CD4-positive, alpha-beta T cell treated with Interleukin-2 at 100 ng/mL for 4 hours (primary cell): ENCODE measurements at places on chromosomes 4 and X.

DNA sequence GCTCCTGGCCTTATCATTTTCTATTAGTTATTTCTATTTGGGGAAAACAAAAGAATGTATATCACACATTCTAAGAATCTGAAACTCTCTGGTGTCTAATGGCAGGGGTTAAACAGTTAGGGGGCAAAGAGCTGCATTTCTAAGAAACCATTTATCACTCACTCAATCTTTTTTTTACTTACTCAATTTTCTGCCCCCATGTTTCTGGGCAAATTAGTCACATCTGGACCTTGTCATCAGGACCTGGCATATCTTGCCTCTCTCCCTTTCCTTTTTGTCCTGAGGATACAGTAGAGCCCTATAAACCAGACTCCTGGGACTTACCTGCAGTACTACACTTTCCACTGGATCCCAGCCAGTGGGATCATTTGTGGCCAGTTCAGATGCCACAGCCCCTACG, 89.1 kb downstream of the ANXA3 start:
- no peak for DNase-seq

GRCh38 chrX:126557151-126557550, 4.5 kb upstream of the DCAF12L1 start:
- DNase-seq = no peak

GRCh38 chrX:69320116-69320515, 154.9 kb upstream of the PJA1 start:
- DNase-seq = no peak

GRCh38 chr4:81756973-81757372, 285.3 kb upstream of the RASGEF1B start:
- no peak for DNase-seq

GRCh38 chrX:23773601-23774175, 9.3 kb upstream of the SAT1 start:
- DNase-seq = peak; percentile 76

- DNase-seq = no peak
Measured at GRCh38 chr4:73434311-73434710, 1.7 kb upstream of the AFP start.

DNA sequence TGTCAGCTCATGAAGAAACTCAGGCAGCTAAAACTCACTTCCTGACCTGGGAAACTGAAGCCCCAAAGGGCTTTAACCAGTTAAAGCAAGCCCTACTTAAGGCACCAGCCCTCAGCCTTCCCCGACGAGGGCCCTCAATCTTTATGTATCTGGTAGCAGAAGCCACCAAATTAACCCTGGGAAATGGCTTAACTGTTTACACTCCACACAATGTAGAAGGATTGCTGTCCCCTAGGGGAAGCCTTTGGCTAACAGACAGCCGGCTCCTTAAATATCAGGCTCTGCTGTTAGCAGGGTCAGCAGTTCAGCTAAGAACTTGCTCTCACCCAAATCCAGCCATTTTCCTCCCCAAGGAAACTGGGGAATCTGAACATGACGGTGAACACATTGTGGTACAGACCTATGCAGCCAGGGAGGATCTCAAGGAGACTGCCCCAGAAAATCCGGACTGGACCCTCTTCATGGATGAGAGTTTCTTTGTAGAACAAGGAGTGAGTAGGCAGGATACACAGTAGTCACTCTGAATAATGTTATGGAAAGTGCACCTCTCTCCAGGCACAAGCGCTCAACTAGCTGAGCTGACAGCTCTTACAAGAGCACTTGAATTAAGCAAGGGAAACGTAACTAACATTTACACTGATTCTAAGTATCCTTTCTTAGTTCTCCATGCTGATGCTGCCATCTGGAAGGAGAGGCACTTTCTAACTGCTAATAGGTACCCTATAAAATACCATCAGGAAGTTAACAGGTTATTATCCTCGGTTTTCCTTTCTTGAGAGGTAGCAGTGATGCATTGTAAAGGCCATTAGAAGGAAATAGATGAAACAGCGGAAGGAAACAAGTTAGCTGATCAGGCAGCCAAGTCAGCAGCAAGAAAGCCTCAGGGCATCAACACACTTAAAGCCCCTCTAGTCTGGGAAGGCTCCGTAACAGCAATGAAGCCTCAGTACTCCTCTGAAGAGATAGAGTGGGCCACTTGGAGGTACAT, 9.6 kb upstream of the NAF1 start:
- DNase-seq = no peak

DNA sequence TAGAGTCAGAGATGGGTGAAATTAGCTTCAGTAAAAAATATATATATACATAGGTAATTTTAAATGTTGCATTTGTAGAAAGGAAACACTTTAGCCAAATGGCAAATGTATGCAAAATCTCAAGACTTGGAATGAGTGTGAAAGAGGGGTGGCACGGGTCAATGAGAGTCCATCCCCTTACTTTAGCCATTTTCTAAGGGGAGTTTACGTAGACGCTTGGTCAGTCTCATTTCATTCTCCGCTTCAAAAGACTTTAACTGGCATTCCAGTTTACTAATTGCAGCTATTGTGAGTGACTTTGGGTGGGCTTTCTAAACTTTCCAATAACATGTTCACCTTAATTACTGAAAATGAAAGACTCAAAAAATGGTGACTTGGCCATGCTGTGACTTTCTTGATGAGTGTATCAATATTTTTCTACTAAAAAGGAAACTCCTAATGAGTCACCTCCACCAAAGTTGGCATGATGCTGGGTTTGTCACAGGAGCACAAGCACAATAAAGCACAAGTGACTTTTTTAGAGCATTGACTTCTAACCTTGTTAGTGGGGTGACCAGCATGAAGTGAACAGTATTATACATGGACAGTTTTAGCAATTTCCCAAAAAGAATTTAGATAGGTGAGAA, 356.0 kb upstream of the RASGEF1B start:
- no peak for DNase-seq

DNA sequence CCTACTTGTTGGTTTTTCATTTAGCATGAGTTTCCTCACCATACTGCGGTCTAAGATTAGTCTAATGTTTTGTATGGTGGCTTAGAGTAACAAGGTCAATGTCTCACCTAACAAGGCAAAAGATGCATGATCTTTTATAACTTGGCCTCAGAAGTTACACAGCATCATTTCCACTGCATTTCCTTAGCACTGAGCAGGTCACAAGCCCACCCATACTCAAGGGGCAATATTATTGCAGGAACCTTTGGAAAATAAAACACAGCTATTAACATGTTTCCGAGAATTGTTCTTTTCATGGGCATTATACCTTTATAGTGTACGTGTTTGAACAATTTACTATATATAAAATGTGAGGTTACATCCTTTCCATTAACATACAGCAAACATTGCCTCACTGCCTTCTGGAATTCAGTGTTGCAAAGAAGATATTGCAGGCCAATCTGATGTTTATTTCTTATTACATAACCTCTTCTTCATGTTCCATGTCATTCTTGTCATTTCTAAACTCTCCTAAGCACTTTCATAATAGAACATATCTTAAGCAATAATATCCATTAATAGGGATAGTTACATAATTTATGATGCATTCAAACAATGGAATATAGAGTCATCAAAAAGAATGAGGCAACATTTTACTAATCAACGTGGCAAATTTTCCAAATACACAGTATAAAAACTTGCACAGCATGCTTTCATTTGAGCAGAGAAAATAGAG, 153.8 kb downstream of the AREG start:
- no peak for DNase-seq

DNA sequence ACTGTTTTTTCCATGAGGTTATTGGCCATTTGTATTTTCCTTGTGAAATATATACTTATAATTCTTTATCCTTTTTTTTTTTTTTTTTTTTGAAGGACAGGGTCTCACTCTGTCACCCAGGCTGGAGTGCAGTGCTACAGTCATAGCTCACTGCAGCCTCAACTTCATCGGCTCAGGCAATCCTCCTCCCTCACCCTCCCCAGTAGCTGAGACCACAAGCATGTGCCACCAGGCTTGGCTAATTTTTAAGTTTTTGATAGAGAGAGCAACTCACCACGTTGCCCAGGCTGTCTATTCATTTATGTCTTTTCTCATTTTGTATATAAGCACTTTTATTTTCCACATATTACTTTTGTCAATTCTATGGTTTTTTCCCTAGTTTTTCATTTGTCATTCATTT, 16.8 kb downstream of the RBPJ start:
- no peak for DNase-seq

DNA sequence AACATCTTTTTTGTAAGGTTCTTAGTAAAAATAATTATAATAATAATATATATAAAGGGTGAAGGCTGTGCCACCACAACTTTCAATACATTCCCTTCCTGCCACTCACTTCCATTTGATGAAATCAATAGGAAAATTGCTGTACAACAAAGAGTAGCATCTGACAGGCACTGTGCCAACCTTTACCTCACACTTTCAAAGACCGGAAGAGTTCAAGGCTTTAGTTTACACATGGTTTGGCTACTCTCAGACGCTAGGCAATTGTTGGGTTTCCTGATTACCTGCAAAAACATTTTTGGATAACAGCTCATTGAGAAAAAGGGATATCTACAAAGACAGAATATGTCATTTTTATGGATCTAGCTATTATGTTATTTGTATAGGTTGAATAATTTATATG, 5.5 kb upstream of the ING2 start:
- DNase-seq = no peak

GRCh38 chrX:151153086-151153485, 23.3 kb upstream of the GPR50 start:
- no peak for DNase-seq

GRCh38 chr4:26049447-26049846, 135.4 kb downstream of the SMIM20 start:
- no peak for DNase-seq

DNA sequence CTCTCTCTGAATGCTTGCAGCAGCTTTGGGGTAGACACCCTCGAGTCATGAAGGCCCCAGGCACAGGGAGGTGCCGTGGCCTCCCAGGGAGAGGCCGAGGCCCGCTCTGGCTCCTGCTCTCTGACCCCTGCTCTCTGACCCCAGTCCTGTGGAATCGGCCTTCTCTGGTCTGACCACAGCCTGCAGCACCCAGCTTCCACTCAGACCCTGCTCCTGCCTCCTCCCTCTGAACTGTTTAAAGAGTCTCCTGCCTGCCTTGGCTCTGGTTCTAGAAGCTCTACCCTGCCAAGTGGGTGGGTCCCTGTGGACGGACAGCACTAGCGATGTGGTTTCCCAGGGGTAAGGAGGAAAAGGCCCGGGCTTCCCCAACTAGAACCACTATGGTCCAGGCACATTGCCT, 78.2 kb upstream of the TMEM150C start:
- DNase-seq = no peak

- DNase-seq = no peak
Measured at GRCh38 chrX:153361781-153362397, 27.9 kb downstream of the ZNF275 start.

DNA sequence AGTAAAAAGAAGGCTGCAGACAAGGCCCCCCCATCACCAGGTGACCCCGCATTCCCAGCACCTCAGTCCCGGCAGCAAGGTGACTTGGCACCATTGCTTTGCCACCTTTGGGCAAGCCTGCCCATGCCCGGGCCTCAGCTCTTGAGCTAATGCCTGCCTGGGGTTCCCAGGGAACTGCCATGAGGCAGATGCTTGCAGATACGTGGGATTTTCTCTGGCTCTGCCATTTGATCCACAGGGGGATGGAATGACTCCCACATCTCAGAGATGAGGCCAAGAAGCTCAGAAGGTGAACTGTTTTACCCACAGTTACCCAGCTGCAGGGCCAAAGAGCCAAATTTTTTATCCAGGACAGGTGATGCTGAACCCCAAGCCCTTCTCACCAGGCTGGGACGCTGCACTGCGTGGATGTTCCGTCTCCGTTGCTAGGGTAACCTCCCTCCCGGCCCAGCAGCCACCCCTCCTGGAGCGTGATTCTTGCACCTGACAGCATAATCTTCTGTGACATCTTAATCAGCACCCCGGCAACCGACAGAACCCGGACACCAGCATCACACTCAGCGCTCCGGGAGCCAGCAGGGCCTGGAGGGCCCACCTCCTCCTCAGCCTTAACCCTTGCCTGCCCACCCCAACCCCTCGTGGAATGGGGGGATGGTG, 15.7 kb upstream of the MSX1 start:
- DNase-seq = no peak

GRCh38 chr4:184747034-184747830, 13.3 kb upstream of the CENPU start:
- no peak for DNase-seq

DNA sequence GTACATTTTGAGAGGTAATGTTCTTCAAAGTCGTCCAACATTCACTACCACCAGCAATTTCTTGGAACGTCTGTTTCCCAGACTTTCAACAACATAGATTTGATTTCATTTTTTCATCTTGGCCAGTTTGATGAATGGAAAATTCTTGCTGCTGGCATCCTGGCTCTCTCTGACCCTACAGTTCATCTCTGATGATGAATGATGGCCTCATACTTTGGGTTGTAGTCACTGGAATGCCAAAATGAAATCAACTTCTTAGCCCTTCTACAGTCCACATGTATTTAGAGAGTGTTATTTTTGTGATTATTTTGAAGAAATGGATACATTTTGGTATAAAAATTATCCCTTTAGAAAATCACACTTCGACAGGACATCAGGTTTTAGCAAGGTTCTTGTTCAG, 8.8 kb downstream of the CHST7 start:
- DNase-seq = no peak

DNA sequence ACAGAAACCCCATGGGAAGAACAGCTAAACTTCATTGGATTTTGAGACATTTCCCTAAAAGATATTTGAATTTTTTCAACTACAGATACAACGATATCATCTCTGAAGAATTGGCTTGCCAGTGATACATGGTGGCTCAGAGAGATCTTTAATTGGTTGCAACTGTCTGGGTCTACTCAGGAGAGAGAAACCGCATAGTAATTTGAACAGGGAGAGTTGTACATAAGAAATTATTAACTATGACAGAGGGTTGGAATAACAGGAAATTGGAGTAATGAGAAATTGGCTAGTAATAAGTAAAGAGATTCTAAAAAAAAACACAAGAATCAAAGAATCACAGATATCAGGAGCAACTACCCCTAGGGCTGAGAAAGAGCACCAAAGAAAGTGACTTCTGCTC, 118.4 kb downstream of the KLHL13 start:
- no peak for DNase-seq

- no peak for DNase-seq
Measured at GRCh38 chr4:172657081-172657480, 511.5 kb upstream of the GALNT7 start.

DNA sequence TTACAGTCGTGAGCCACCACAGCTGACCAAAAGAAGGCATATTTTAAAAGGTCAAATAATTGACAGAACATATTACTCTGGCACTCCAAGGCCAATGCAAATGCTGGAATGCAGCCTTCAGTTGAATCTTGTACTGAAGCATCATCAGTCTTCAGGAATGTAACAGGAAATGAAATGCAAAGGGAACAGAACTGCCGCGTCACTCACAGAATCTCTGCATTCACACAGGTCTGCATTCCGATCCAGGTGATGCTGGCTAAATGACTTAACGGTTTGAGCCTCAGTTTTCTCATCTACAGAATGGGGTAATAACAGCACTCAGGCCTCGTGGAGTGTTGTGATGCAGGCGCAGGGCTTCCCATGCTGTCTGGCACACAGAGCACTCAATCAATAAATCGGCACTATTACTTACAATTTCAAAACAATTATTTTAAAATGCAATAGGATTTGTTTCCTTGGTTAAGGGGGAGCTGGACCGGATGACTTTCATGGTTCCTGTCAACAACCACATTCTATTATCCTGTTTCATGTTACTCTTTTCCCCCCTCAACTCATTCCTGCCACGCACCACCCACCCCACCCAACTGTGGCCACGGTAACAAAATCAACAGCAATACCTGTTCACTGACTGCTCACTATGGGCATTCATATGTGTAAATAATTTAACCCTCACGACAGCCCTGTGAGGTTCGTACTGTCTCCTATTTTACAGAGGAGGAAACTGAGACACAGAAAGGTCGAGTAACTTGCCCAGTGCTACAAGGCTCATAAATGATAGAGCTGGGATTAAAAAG, 32.4 kb downstream of the IGFBP7 start:
- no peak for DNase-seq

- DNase-seq = no peak
Measured at GRCh38 chr4:47031011-47031678, at the start of gene GABRB1. GABRB1 (plus strand) TSS chr4:47031567.
